AG04449 (cell line): ENCODE measurements at places on chromosomes 7 and 10.
A peak's percentile ranks its signal among the peaks of the same experiment; 100 is the strongest.

- DNase-seq: no peak
Measured at GRCh38 chr10:61257956-61258496, 195.2 kb downstream of the TMEM26 start.

DNA sequence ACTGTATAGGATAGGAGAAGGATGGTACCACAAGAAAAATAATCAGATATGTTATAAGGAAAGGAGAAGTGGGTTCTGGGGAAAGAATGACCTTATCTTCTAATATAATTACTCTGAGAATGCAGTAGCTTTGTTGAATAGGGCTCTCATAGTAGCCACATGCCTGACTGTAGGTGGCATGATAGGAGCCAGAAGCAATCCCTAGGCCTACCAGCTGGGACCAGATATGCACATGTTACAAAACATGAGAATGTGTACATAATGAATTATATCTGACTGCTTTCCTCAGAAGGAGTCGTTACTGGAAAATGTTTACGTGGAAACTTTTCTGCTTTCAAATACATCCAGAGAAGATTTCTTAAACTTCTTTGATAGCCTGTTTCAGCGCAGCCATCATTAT, 53.2 kb upstream of the FAM3C start:
- DNase-seq: no peak

DNA sequence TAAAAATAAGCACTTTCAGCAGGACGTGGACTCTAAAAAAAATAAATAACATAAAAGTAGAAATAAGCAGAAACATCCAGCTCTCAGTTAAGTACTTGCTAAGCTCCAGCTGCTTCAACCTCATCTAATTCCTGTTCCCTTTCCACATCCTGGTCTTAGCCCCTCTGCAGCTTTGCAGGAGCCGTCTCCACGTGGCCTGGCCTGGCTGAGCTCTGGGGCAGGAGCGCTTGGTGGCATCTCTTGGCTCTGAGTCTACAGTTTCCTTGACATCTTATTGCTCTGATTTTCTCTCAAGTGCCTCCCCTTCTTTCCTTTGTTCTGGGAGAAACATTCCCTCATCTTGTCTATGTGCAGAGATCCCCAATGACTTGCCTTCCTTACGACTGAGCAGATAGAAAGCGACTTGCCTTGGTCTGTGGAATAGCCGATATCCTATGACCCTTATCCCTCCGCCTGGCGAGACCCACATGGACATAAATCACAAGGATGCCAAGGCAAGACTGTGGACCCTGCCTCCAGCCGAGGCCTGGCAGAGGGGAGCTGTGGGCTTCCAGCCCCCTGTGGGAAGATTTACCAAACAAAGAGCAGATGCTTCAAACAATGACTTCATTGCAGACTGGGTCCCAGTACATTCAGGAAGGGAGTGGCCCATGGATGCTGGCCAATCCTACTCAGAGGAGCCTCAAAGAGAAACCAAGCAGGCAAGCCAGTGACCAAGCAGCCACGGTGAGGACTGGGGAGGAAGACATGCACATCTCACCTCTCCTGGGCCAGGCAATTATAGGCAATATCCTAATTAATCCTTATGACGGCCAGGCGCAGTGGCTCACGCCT, 61.9 kb downstream of the SPOCK2 start:
- no peak for DNase-seq

- no peak for DNase-seq
Measured at GRCh38 chr7:157523766-157524421, 187.1 kb downstream of the DNAJB6 start.

GRCh38 chr10:58514111-58514770, 1.6 kb downstream of the BICC1 start:
- DNase-seq: no peak

DNA sequence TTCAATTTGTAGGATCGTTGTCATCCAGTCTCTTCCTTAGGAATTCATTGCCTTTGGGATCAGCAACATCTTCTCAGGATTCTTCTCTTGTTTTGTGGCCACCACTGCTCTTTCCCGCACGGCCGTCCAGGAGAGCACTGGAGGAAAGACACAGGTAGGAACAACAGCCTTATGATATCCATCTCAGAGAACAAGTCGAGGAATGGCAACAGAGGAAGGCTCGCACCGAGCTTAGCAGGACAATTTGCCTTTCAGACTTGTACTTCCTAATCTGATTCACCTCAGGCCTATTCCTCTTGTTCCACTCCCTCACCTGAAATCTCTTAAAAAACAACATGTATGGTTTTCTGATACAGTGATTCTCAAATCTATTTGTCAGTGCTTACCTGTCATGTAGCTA, 29.5 kb downstream of the SLC26A4 start:
- DNase-seq: no peak

DNA sequence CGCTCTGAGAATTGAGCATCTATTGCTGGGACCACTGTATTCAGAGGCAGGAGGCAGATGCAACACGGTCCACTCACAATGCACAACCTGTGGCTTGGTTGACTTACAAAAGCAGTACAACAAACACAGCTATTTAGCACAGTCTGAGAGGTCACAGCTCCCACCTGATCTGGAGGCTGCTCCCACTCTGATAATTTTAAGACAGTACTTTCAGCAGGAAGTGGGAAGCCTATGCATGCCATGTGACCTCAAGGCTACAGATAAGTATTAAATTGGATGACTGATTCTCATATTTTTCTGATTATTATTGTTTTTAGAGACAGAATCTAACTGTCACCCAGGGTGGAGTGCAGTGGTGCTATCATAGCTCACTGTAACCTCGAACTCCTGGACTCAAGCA, 659.3 kb downstream of the PARD3 start:
- DNase-seq: no peak

GRCh38 chr7:71465741-71466189, 333.8 kb downstream of the GALNT17 start:
- no peak for DNase-seq

DNA sequence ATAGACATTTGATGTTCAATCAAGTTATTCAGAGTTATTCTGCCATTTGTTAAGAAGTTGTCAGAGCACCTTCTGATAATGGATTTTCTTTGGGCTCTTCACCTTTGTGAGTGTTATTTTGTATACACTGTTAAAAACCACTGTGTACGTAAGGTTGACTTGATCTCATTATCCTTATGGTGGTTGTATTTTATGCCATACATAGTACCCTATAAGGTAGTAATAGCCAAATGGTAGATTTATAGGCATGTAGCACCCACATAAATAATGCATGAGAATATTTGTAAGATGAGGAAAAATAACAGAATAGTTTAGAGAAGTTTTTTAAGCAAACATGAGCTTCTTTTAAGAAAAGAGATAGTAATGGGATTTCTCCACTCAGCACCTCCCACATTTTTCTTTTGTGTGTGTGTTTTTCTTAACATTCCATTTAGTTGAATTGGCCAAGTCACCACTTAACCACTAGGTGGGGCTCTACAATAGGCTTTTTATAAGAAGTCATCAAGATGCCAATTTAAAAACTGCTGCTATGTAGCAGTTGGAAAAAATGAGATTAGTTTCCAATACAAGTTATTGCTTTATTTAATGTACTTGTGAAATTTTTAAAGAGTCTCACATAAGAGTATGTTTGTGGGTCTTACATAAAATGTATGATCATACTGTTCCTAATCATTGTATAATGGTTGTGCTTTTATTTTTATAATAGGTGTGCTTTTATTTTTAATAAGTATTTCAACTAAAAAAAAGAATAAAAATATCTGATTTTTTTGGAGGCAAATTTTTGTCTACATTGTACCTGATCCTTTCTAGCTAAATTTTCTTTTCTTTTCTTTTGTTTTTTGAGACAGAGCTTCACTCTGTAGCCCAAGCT, 41.1 kb upstream of the STMP1 start:
- peak; percentile 78 for DNase-seq

- peak; percentile 90 for DNase-seq
Measured at GRCh38 chr10:119370972-119371703, 163.8 kb downstream of the GRK5 start.

DNA sequence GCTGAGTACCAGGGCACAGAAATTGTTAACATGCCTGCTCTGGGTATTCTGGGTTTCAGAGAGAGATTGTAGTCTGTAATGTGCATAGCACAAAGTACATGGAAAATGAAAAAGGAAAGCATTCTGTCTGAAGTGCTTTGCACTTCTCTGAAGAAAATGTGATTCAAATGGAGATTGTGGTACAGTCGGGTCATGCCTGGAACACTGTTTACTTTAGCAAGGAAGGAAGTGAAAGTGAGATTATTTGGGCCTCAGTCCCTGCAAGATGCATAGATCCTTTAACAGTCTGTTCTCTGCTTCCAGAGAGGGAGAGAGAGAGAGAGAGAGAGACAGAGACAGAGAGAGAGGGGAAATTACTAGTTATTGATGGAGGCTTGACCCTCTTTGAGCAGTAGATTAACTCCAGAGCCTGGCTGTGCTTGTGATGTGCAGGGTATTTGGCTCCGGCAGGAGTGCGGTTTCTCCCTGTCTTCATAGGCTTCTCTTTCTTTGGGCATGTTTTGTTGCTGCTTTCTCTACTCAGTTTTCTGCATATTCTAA, 5.4 kb downstream of the VWC2 start:
- no peak for DNase-seq

DNA sequence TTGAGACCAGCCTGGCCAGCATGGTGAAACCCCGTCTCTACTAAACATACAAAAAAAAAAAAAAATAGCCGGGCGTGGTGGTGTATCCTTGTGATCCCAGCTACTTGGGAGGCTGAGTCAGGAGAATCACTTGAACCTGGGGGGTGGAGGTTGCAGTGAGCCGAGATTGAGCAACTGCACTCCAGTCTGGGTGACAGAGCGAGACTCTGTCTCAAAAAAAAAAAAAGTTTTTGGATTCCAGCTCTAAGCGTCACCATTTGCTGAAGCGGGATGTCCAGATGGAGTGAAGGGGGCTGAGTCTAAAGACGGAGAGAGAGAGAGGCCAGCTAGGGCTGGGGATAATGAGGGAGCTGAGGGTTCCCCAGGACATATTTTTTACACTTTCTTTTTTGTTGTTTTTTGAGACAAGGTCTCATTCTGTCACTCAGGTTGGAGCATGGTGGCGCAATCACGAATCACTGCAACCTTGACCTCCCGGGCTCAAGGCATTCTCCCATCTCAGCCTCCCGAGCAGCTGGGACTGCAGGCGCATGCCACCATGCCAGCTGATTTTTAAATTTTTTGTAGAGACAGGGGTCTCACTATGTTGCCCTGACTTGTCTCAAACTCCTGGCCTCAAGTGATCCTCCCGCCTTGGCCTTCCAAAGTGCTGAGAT, 9.4 kb upstream of the HK1 start:
- DNase-seq: no peak

GRCh38 chr7:78184299-78184698, 385.7 kb downstream of the PHTF2 start:
- no peak for DNase-seq

DNA sequence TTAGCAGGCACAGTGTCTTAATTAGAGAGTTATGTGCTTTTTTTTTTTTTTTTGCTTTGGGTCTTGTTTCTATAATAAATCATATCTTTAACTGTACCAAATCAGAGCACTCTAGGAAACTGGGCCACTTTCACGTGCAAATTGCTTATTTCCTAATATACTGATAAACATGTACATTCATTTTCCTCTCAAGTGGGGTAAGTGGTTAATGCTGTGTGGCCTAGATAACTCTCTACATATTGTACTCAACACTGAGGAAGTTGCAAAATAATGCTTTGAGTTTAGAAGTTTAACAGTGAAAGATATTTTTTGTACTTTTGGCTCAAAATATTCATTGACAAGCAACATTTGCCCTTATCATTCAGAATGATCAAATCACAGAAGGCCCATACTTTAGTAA, 115.9 kb upstream of the IFRD1 start:
- no peak for DNase-seq

DNA sequence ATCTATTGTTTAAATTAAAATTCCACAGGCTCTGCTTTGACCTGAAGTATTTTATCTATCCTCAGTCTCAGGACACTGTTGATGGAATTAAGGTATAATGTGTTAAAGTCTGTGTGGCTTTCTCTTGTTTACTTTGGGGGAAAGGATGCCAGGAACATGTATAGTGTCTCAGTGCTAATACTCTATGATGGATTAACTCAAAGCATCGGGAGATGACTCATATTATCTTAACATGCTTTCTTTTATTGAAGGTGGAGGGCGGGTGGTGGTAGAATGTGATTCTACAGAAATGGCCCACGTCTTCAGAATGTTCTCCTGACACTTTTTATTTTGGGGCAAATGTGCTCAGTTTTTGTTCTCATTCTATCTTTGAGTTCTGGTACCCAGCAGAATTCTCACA, 189.0 kb downstream of the ANKRD30A start:
- no peak for DNase-seq

DNA sequence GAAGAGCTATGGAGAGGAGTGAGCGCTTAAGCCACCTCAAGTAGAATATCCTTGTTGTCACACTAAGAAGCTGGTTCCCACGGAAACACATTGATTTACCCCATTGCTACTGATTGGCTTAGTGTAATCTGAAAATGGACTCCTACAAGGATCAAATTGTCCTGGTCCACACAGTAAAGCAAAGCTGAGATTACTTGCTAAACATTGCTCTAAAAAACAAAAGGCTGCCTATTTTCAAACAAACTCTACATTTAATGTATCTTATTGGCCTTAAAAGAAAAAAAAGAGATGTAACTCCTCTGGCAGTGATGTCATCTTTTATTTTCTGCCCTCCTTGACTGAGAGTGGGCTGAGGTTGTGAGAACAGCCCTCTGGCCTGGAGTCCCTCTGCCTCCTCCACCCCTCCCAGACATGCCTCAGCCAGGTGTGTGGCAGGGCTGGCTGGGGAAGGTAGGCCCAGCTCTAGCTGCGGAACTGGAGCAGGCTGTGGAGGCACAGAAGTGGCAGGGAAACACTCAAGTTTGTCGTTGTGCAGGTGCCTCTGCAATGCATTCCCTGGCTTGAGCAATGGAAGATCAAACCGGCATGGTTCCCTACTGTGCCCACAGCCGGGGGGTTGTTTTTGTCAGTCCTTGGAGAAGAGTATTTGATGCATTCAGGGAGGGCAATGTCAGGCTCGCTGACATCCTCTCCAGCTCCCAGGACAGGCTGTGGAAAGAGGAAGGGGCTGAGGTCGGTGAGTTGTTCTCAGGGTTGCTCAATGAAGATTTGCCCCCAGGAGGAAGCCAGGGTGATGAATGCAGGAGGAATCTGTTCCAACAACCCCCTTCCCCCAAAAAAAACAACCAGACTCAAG, 9.1 kb downstream of the KLF6 start:
- no peak for DNase-seq

- DNase-seq: no peak
Measured at GRCh38 chr7:111872450-111873325, 310.4 kb upstream of the IMMP2L start.
